Subcutaneous preadipocyte (primary cell): ENCODE measurements at places on chromosomes 7 and 10. TPM values are rescaled to one million over a fixed set of nuclear protein-coding genes. Genes with fewer than 3 reads are reported as not detected.

Gene SPDYE2
- not detected in 2 replicates for total RNA-seq

Gene AEBP1
- total RNA-seq = 66.3 and 81.6 TPM in 2 replicates

Gene VIPR2
- total RNA-seq = not detected in 2 replicates

Gene EIF5AL1
- total RNA-seq = 0.98 and 2.2 TPM in 2 replicates

Gene TMEM270
- not detected in 2 replicates for total RNA-seq
